ENCODE measurements at places on chromosomes 2 and 18.

- DNase-seq, result no peak
Measured at GRCh38 chr2:53075760-53076159, 691.8 kb upstream of the CHAC2 start.

GRCh38 chr2:37894601-37895000 lies 30.5 kb upstream of the RMDN2 start:
- DNase-seq, result no peak

DNA sequence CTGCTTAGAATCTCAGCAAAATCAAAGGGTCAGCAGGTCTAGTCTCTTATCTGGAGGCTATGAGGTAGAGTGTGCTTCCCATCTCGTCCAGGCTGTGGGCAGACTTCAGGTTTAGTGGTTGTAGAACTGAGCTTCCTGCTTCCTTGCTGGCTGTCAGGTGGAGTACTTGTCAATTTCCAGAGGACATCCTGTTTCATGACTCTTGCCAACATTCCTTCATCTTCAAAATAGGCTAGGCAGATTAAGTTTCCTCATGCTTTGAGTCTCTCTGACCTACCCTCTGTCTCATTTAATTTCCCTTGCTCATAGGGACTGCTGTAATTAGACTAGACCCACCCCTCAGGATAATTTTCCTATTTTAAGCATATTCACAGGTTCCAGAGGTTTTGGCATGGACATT lies 562.6 kb downstream of the SPAG16 start:
- DNase-seq, result no peak

- no peak for DNase-seq
Measured at GRCh38 chr2:168884975-168885374, 5.3 kb downstream of the SPC25 start.

GRCh38 chr2:145764631-145765030 lies 1244.7 kb upstream of the ZEB2 start:
- DNase-seq, result no peak

DNA sequence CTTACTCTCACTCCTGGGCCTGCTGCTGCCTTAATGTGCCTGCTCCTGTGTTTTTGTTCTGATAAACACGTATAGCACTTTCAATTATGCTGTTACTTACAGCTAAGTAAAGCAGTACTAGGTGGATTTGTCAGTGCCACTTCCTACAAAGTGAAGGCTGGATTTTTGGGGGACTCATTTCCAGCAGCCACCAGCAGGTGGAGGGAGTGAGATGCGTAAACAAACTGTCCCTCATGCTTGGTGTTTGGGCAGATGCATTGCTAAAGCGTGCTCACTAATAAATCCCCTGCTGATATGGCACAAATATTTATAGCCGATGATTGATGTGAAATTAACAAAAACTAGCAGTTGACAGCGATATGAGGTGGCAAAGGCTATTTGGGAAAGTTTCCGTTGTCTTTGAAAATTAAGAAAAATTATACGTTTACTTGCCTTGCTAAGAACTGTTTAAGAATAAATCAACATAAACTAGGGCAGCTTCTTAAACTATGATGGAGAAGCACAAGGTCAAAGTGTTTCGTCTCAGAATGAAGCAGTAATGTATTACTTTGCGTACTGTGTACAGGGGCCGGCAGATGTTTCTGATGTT lies 101.7 kb downstream of the AGAP1 start:
- DNase-seq, result no peak

- no peak for DNase-seq
Measured at GRCh38 chr2:140873915-140874531, 1256.8 kb downstream of the LRP1B start.

GRCh38 chr2:143928613-143929012 lies 591.3 kb downstream of the ZEB2 start:
- no peak for DNase-seq

DNA sequence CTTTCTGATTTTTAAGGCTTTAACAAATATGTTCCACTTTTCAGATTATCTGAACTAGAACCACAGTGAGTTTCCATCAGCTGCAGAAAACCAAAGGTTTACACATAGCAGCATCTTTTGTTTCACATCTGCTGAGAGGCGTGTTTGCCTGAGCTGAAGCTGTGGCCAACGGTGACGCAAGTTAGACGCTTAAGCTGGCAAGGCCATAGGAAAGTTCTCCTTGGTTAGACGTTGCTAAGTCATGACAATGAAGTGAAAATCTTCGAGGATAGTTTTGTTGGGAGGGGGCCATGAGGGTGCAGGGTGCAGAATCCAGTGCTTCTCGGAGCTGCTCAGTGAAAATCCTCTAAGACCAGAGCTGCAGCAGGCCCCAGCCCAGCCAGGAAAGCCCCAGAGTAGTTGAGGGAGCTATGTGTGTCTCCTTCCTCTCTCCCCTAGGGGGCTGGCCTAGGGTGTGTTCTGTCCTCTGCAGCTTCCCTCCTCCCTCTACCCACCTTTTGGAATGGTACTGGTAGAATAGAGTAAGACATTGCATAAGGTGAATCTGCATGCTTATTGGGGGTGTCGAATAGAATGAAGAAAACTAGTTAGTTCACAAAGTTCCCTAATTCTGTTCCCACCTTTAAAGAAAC lies 105.4 kb downstream of the FHOD3 start:
- DNase-seq, result no peak

DNA sequence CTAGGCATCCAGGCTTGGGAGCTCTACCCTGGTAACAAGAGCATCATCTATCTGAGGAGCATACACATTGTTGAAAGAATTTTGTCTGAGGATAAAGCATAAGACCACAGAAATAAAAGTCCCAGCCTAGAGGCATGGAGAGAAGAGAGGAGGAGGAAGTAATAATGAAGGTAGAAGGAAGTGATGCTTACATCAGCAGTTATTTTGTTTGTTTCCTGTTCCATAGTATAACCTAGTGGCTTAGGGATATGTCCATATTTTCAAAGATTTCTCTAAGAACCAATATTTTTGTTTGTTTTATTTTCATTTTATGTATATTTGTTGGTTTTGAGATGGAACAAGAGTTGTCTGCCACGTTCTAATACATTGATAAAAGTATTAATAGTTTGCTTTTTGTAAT lies 407.4 kb upstream of the SETBP1 start:
- DNase-seq, result no peak

DNA sequence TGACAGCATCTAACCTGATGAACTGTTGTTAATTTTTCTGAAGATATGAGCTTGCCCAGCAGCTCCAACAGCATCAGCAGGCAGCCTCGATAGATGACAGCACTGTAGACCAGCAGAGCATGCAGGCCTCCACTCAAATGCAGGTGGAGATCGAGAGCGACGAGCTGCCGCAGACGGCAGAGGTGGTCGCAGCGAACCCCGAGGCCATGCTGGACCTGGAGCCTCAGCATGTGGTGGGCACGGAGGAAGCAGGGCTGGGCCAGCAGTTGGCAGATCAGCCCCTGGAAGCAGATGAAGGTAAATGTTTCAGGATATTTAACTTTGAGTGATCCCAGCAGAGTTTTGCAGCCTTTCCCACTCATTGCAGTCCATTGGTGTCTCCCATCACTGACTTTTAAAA lies 85.9 kb downstream of the ZNF236 start:
- DNase-seq, result no peak

GRCh38 chr2:231359441-231359840 lies 36.1 kb upstream of the B3GNT7 start:
- no peak for DNase-seq

DNA sequence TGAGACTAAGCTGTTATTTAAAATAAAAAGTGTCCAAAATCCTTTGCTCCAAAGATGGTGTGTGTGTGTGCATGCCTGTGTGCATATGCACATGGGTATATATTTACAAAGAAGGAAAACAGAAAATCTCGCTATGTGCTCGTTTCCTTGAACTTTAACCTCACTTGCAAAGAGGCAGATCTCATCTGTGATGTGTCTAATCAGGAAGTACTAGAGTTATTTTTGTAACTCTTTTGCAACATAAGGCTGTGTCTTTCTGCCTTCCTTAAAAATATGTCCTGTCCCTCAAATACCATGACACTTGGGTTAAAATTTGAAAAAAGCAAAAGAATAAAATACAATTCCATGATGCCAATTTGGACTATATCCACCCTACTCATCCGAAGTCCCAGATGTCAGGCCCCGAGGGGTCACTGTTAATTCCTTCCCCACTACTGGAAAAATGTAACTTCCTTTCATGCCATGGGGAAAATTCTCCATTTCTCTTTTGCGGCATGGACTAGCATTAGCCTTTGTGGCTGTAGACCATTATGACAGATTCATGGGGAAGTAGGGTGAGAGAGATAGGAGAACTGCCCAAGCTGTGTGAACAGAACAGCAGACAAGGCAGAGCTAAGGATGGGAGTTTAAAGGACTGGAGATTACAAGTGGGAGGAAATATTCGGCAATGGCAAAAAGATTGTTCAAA lies 191.3 kb downstream of the MYO1B start:
- no peak for DNase-seq

DNA sequence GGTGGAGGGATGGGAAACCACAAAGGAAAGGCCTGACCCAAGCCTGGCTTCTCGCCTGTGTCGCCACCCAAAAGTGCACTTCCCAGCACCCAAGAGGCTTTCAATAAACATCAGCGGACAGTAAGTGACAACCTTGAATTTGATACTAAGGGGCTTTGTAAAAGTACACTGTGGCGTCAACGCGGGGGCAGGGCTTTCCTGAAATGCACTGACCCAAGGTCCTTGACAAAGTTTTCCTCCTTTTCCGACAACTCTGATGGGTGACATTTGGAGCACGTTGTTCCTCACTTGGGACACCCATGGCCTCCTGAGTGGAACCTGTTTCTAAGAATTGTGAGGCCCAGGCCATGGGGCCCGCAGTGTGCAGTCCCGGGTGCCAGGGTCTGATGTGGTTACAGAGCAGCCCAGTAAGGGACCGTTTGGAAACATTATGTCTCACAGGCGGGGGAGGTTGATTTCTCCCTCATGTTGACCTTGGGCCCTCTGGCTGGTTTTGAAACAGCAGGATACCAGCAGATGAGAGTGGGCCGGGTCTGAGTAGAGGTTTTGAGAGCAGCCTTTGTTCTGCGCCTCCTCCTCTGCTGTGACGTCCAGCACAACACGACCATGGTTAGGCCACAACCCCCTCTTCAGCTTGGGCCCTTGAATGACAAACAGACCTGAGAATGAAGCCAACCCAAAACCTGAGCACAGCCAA lies 2.8 kb upstream of the ZBTB14 start:
- no peak for DNase-seq

DNA sequence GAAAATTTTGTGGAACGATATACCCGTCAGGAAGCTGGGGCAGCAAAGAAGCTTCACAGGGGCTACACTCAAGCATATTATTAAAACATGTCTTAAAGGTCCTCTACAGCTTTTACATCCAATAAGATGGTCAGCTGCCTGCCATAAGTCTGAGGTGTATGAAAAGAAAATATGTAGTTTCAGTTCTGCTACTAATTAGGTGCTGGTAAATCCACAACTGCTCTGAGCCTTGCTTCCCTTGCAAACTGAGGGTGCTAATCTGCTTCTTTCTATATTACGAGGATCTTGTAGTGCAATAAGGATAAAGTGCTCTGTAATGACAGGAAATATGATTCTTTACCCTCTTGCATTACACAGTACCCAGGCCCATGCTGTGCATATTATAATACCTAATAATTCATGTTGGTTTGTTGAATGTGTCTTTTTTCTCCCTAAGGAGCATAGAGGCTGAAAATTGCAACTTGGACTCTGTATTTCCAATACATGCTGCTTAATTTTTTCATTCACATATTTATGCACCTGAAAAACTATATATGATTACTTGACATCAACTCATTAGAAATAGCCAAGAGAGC lies 14.5 kb upstream of the SLC8A1 start:
- no peak for DNase-seq

GRCh38 chr2:85949280-85949679 lies 60.5 kb upstream of the ST3GAL5 start:
- no peak for DNase-seq

DNA sequence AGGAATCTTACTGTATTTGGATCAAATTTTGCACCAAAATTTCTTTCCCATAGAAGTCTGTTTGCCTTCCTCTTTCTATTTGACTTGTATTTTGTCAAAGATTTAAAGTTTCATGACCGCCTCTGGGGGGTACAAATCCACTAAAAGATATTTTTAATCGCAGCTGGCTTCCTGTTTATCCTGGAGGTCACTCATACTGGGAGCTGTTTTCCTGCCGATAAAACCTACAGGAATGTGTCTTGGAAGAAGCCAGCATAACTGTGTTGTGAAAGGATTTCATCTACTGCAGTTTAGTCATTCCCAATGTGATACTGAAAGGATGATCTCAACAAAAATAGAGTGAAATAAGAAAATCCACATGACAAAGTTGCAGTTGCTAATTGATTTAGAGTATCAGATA lies 184.0 kb downstream of the RIT2 start:
- no peak for DNase-seq

- no peak for DNase-seq
Measured at GRCh38 chr18:39190508-39190907, 1624.9 kb upstream of the CELF4 start.

- no peak for DNase-seq
Measured at GRCh38 chr2:113755035-113755834, 1.2 kb downstream of the SLC35F5 start.

GRCh38 chr18:13120983-13121441 lies 97.5 kb upstream of the LDLRAD4 start:
- no peak for DNase-seq

DNA sequence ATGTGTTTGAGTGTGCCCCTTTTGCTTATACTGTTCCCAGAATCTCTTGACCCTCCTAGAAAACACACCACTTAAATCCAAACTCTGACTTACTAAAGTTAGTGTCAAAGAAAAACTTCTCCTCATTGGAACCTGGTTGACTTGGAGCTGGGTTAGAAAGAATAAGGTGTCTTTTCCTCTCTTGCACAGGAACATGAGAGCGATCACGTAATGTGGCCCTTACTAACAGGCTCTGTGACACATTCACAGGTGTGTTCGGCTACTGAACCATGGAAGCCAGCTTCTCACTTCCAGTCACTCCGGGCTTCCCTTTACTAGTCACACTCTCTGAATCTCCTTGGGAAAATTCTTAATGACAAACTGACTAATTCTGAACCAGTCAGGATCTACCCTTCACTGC lies 5.4 kb upstream of the POU3F3 start:
- no peak for DNase-seq

DNA sequence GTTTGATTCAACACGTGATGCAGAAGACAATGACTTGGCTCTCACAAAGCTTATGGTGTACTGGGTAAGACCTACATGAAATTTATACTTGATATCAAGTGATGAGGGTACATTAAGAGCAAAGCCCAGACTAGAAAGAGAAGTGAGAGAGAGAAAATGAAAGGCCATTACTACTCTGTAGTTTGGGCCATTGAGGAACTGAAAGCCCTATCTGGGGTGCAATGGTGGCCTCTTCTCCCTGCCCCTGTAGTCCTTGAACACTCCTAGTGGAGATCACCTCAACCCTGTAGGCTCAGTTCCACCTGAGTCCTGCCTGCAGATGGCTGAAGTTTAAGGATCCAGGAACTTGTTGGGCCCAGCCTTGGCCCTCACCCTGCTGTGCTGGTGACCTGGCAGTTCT lies 569.8 kb upstream of the MEX3C start:
- no peak for DNase-seq

DNA sequence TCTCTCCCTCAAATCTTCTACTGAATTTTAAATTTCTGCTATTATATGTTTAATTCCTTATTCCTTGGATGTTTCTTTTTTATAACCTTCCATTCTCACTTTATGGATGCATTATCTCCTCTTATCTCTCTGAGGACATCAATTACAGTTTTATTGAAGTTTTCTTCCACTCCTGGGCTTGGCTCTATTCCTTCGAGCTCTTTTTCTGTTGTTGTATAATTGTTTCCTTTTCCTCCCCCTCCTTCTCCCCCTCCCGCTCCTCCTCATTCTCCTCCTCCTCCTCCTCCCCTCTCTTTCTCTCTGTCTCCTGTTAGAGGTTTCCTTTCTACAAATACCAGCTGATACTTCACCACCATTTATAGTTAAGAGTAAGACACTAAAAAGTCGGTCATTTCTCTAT lies 209.8 kb downstream of the ZBTB7C start:
- no peak for DNase-seq

Measured in effector CD8-positive, alpha-beta T cell (primary cell).